Mammary microvascular endothelial cell (primary cell): ENCODE measurements at places on chromosomes 3 and 15. TPM values are rescaled to one million over a fixed set of nuclear protein-coding genes. Genes with fewer than 3 reads are reported as not detected.

The RARB gene
- total RNA-seq = 32.2 and 35.0 TPM in 2 replicates

The TAGLN3 gene
- not detected in 2 replicates for total RNA-seq

The C2CD4A gene
- 0.15 TPM in 1 of 2 replicates, not detected in the other for total RNA-seq

The BOC gene
- 0.27 and 0.34 TPM in 2 replicates for total RNA-seq

The ALAS1 gene
- 61.3 and 61.8 TPM in 2 replicates for total RNA-seq

The CHRFAM7A gene
- 0.10 TPM in 1 of 2 replicates, not detected in the other for total RNA-seq

The ALDH1A3 gene
- 39.8 and 46.6 TPM in 2 replicates for total RNA-seq

The CSPG5 gene
- total RNA-seq = 0.07 TPM in 1 of 2 replicates, not detected in the other

The TRIP4 gene
- total RNA-seq = 7.9 and 15.3 TPM in 2 replicates

The NRG4 gene
- not detected in 2 replicates for total RNA-seq

The PPP1R14D gene
- total RNA-seq = not detected in 2 replicates

The KCNMB3 gene
- 0.33 and 1.4 TPM in 2 replicates for total RNA-seq

The NIPA2 gene
- 86.2 and 98.3 TPM in 2 replicates for total RNA-seq
